ENCODE measurements at places on chromosomes 3 and 15.

DNA sequence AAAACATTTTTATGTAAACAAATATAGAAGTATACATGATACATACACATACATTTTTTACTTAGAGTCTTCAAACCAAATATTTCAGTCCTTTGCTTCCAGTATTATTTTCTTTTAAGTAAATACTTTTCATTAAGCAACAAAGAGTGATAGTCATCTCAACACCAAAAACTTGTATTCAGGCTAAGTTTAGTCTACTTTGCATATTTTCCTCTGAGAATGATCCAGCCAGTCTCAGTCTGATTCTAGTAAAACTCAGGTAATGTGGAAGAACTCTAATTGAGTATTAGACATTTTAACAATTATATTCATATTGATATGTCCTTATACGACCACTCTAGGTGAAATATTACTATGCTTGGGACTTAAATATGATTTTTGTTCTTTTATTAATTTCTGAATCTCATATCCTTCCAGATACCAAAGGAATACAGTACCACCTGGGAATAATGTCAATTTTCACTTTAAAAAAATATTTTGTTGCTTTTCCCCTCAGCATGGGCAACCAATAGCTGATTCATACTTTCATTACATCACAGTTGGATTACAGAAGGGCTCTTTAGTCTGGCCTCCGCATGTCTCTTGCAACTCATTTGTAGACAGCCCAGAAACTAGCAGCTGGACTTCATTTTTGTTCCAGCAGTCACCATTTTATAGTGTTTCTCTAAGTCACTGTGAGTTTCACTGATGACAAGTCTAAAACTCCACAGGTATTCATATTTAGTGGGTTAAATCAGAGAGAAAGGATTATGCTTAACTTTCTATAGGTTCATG is 390.4 kb downstream of the ZBTB20 start:
- DNase-seq = no peak

DNA sequence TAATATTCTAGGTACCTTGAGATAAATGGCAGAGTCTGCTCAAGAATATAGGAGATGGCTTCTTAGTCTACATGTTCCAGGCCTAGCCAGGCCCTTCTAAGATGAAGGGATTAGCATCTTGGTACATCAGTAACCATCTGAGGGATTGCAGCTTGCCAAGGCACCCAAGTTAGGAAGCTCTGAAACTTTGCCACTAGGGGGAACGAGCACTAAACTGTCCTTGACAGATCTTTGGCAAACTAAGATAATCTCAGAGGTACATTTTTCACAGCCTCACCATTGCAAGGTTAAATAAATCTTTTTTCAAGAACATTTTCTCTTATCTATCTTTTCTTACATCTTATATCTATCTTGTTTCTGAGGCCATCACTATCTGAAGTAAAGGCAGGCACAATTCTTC is 351.2 kb downstream of the RAP2B start:
- DNase-seq = no peak

- no peak for DNase-seq
Measured at GRCh38 chr3:166190360-166190759, 353.1 kb upstream of the BCHE start.

DNA sequence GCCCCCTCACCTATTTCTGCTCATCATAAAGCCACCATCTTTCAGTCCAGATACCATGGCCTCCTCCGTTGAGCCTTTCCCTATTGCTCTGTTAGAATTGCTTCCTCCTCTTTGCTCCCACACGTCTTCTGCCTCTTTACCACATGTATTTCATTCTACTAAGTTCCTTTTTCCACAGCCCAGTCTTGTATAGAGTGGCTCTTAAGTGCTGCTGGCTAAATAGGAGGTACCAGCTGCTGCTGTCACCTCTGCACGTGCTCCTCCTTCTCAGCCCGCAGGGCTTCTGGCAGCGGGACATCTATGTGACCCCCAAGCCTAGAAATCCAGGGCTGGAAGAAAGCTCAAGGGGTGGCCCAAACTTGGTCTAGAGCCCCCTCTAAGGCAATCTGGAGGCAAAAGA is 38.8 kb upstream of the PLXND1 start:
- DNase-seq = no peak

- DNase-seq = no peak
Measured at GRCh38 chr3:25056036-25056755, 371.9 kb upstream of the RARB start.

- DNase-seq = no peak
Measured at GRCh38 chr15:90336705-90337141, 15.4 kb upstream of the ZNF774 start.

- DNase-seq = no peak
Measured at GRCh38 chr3:157405457-157405856, 31.2 kb upstream of the PTX3 start.

- no peak for DNase-seq
Measured at GRCh38 chr15:34808016-34808415, 12.7 kb upstream of the ACTC1 start.

- no peak for DNase-seq
Measured at GRCh38 chr3:50473768-50474167, 29.7 kb downstream of the CACNA2D2 start.
